MCF 10A (cell line): ENCODE measurements at places on chromosomes 3 and 15. TPM values are rescaled to one million over a fixed set of nuclear protein-coding genes. Genes with fewer than 3 reads are reported as not detected.
A peak's percentile ranks its signal among the peaks of the same experiment; 100 is the strongest.

DNA sequence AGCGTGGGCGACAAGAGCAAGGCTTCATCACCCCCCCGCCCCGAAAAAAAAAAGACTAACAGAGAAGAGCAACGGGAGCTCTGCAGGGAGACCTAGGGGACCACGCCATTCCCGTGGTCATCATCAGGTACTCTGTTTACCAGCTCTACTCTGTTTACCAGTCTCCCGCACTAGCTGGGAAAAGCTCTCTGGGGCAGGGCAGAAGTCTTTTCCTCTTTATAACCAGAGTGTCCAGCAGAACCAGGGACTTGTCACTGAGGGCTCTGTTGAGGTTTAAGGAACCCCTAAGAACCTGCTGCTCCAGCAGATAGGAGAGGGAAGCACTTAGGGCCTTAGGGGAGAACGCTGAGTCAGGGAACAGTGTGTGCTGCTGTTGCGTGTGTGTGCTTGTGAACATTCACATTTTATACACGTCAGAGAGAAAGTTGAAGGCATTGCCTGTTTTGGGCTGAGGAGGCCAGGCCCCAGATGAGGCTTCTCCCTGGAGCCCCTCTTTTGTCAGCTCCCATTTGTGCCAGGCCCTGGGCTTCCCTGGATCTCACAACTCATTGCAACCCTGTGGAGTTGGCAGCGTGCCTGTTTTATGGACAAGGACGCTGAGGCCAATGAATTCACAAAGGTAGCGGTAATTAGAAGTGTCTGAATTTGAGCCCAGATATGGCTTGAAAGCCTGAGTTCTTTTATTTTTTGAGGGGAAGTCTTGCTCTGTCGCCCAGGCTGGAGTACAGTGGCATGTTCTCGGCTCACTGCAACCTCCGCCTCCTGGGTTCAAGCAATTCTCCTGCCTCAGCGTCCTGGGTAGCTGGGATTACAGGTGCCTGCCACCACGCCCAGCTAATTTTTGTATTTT lies 24.2 kb upstream of the ERICH6 start:
- peak; percentile 51 for DNase-seq

- no peak for DNase-seq
Measured at GRCh38 chr15:62739507-62739906, 303.0 kb upstream of the TPM1 start.

DNA sequence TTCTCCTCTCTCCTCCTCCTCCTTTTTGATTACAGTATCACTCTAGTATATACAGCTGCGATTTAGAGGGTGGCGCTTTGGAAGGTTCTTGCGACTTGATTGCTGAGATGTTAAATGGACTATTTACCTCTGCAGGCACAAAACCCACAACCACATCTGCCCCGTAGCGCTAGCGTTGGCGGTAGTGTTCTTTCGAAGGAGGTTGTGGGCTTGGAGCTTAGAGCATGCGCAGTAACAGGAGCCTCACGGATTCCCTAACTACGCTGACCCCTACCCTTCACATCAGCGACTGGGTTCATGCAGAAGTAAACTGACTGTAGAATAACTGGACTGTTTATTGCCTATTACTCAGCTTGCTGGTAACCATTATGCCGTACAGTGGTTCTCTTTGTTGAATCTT lies 58.0 kb downstream of the CGGBP1 start:
- DNase-seq: no peak

DNA sequence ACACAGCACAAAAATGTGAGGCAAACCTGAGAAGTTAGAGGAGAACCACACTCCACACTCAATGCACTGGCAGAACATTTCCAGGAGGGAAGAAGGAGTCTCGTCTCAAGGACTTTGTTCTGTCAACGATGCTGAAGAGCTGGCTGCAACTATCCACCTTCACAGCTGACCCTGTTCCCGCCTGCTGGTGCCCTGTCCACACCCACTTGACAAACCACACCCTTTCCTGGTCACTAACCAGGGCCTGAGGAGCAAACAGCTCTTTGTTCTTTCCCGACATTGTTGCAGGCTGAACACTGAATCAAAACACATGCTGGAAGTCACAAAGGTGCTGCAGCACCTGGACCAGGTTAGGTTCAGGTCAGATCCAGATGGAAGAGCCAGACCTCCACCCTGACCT lies 92.6 kb upstream of the ARRDC4 start:
- DNase-seq: no peak

DNA sequence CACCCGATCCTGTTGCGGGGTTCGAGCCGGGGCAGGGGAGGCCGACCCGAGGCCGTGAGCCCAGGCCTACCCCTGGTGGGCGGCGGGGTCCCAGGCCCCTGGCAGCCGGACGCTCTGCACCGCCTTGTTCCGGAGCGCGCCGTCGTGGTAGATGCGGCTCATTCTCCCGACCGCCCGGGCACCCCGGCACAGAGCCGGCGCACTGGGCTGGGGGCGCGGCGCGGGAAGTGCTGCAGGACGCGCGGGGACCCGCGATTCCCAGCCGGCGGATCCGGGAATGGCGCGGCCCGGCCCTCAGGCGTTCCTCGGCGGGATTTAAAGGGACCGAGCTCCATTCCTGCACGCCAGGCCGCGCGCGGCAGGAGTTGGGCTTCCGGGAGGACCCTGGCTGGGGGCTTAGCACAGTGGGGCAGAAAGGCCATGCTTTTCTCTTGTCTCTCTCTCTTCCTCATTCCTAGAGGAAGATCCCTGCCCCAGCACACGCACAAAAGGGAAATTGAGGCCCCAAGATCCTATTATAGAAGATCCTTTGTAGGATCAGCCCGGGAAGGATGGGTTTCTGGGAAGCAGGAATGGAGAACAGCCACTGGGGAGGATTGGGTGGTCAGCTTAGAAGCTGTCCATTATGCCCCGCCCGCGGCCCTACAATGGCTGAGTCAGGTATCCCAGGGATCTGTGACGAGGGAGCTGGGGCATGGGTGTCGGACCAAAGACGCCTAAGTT lies at the start of gene ARPIN:
Gene ARPIN, minus strand, starts transcription at position 279 of the 723 bp plus-strand sequence. Its CDS starts 117 bp downstream, at position 162.
- DNase-seq: peak; percentile 52

GRCh38 chr3:183392186-183393034 lies 36.0 kb downstream of the MCF2L2 start:
- no peak for DNase-seq

GRCh38 chr3:155244699-155245098 lies 48.8 kb downstream of the STRIT1 start:
- DNase-seq: no peak

GRCh38 chr3:130761730-130762311 lies 15.2 kb upstream of the PIK3R4 start:
- no peak for DNase-seq

DNA sequence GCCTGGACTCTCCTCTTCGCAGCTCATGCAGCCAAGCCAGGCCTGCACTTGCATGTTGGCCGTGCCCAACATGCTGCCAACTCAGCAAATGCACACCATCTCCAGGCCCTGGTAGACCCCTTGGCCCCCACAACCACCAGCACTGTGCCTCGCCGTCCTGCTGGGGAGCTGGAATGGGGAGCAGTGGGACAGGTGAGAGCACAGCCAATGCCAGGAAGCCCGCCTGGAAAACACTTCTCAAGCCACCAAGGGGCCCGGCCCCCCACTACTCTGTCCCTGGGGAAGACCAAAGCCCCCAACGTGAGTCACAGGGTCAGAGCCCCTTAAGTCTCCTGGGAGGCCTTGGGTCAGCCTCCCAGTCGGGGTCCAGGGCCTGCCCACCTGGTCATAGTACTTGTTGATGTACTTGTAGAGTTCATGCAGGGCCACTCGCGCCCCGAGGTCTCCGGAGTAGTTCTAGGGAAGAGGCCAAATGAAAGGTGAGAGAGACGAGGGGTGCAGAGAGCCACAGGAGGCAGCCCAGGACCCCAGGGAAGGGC lies 24.5 kb downstream of the PLXNB1 start:
- DNase-seq: no peak

GRCh38 chr15:91704343-91704742 lies 149.2 kb upstream of the SLCO3A1 start:
- DNase-seq: peak; percentile 86

DNA sequence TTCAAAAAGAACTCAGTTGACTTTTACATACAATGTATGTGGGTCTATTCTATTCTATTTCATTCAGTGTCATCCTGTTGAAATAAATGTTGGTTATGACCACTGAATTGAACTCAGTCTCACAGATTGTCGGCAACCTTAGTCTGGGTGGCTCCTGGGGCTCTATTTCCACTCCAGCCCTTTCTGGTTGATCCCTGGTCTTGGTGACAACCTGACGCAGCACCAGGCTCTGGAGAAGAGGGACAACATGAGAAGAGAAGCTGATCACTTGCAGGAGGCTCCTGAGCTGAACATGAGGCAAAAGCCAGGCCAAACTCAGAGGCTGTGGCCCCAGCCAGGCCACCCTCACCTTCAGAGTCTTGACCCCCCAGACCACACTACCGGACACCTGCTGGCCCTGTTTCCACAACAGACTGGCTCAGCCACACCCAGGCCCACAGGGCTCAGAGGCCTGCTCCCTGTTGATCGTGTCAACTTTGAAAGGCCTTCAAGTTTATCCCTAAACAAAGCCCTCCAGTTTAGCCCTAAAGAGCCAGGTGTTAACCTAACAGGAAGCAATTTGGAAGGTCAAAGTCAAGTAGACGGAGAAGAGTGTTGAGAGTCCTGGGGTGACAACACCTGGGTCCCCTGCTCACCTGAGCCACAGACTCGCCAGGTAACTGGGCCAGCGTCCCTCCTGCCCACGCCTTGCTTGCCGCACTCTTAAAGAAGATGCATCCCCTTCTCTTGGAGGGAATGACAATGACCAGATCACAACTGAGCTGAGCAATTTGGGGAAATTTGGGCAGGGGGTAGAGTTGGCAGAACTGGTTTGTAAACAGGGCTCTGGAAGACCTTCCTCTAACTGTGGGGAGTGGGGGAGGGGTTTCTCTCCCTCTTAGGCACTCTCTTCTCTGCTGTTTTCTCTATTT lies 15.4 kb upstream of the MUC20 start:
- no peak for DNase-seq

DNA sequence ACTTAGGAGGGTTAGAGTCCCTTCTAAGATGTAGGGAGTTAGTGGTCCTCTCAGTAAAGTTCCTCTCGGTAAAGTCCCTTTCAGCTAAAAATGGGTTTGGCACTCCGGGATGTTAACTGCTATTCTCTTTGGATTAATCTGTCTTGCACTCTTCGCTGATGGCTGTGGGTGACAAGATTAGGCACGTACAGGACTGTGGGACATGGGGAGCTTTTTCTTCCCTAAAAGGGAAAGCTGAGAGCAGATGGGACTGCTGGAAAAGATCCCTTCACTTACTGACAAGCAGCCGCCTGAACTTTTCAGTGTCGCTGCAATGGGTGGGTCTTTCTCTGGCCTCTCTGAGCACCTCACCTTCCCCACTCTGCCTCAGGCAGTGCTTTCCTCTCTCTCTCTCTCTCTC lies 16.4 kb upstream of the HHATL start:
- no peak for DNase-seq

DNA sequence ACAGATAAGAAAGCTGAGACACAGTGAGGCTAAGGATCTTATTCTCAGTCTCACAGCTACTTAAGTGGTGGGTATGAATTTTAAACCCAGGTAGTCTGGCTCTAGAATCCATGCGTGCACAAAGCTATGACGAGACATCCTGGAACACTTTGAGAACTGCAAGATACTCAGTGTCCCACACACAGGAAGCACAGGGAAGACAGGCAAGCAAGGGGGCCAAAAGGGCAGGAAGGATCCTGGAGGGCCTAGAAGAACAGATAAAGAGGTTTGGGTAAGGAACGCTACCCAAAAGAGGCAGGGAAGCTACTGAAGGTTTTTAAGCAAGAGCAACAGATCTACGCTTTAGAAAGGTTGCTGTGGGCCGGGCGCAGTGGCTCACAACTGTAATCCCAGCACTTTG lies 99.1 kb upstream of the HES1 start:
- DNase-seq: no peak

GRCh38 chr3:79968418-79968817 lies 200.6 kb upstream of the ROBO1 start:
- DNase-seq: no peak

DNA sequence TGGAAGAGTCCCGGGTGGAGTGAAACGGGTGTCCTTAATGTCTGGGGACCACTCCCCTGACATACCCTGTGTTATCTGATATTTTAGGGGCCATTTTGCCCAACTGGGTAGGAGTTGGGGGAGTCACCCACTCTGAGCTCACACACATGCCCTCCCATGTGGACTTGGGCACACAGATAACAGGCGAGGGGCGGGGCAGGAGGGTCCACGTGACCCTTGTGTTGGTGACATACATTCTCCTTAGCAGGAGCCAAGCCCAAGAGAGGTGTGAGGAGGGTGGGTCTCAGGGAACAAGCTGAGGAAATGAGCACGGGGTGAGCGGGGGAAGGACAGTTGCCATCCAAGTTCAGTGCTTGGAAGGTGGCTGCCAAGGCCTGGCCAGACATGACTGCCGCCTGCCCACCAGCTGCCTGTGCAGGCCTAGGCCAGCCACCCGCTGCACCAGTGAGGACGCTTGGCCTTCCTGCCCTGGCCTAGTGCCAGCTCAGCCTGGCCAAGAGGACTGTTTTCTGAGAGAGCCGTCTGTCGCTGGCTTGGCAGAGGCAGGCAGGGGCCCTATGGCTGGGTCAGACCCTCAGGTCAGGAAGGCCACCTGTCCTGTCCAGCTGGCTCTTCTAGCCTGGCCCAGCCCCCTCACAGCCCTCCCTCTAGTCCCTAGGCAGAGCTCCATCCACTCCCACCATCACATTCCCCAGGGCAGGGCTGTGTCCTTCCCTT lies 31.3 kb upstream of the TMEM115 start:
- DNase-seq: peak; percentile 76

- DNase-seq: no peak
Measured at GRCh38 chr15:95840004-95840403, 490.5 kb upstream of the NR2F2 start.

DNA sequence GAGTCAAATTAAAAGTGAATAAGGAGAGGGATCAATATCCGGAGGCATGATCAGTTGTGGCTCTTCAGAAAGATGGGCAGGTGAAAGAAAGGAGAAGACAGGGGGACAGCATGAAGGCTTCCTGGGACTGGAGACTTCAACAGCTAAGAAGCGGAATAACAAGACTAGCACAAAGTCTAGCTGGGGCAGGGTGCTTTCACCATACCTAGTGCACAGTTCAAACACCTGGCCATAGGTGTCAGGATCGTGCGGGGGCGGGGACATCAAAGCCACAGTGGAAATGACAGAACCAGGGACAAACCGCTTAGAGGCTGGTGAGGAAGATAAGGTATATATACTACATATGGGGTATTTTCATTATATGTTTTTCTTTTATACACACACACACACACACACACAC lies 66.2 kb upstream of the FOXP1 start:
- DNase-seq: no peak

- no peak for DNase-seq
Measured at GRCh38 chr15:28997791-28998190, 112.0 kb downstream of the APBA2 start.

- no peak for DNase-seq
Measured at GRCh38 chr3:59925946-59926345, 876.1 kb upstream of the CFAP20DC start.

- peak; percentile 8 for DNase-seq
Measured at GRCh38 chr15:44130778-44131177, 64.3 kb downstream of the FRMD5 start.

Gene RNF123
- 47.8 and 48.6 TPM in 2 replicates for total RNA-seq

Gene SAMMSON
- not detected in 2 replicates for total RNA-seq

Gene PPM1M
- 10.4 and 14.0 TPM in 2 replicates for total RNA-seq

Gene GOLGA6L22
- total RNA-seq: not detected in 2 replicates

Gene CFAP92
- 0.10 and 0.16 TPM in 2 replicates for total RNA-seq

Gene ACAA1
- 36.6 and 46.7 TPM in 2 replicates for total RNA-seq
